ENCODE measurements at places on chromosomes 6 and 20.

- no peak for DNase-seq
Observed at GRCh38 chr20:33827634-33828325, 16.6 kb downstream of the CHMP4B start.

GRCh38 chr20:17678295-17678694 lies 3.7 kb downstream of the RRBP1 start:
- DNase-seq: no peak

DNA sequence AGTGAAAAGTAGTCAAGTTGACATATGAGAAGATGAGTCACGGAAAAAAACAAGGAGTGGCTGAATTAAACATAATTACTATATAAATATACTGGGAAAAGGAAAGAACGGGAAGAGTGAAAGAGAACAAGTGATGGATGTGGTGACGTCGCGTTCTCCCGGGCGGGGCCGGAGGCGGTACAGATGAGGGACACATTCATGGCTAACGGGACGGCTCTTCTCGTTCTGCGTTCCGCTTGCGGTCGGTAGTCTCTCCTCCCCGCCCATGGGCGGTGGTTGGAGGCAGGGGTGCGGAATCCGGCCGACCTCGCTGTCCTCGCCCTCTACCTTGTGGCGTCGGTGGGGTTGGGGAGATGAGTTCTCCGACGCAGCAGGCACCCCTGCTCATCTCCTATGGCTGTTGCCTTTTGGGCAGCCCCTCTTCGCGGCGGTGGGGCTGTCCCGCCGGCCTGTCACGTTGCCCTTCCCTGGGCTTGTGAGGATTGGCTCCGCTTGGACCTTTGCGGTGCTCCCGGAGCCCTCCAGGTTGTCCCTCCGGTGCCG lies 22.5 kb downstream of the HLA-G start:
- DNase-seq: no peak

- DNase-seq: no peak
Observed at GRCh38 chr6:5994999-5995657, 11.6 kb downstream of the NRN1 start.

DNA sequence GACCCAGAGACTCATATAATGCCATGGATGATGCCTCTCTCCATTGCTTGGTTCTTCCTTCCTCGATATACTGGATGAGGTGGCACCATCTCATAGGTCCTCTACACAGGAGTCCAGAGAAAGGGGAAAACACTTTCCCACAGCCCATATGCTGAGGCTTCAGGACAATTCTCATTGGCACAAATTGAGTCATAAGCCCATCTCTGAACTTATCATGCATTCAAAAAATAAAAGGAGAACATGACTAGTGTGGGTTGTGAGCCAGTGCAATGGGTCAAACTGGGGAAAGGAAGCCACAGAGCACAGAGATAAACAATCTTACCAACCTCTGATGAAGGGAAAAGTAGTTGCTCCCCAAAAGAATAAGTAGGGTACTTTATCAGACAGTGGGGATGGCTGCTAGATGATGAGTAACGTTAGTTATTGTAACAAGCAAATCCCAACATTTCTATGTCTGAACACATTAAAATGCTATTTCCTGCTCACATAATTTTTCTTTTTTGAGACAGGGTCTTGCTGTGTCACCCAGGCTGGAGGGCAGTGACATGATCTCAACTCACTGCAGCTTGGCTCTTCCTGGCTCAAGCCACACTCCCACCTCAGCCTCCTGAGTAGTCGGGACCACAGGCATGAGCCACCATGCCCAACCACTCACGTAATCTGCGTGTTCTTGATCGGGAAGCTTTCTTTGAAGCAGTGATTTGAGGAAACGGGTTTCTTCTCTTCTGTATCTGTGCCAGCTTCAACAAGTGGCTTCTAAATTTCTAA lies 27.0 kb downstream of the SOD2 start:
- no peak for DNase-seq

GRCh38 chr6:22444330-22444729 lies 125.0 kb upstream of the HDGFL1 start:
- no peak for DNase-seq

- DNase-seq: no peak
Observed at GRCh38 chr20:20712004-20712473, 405 bp downstream of the RALGAPA2 start.

DNA sequence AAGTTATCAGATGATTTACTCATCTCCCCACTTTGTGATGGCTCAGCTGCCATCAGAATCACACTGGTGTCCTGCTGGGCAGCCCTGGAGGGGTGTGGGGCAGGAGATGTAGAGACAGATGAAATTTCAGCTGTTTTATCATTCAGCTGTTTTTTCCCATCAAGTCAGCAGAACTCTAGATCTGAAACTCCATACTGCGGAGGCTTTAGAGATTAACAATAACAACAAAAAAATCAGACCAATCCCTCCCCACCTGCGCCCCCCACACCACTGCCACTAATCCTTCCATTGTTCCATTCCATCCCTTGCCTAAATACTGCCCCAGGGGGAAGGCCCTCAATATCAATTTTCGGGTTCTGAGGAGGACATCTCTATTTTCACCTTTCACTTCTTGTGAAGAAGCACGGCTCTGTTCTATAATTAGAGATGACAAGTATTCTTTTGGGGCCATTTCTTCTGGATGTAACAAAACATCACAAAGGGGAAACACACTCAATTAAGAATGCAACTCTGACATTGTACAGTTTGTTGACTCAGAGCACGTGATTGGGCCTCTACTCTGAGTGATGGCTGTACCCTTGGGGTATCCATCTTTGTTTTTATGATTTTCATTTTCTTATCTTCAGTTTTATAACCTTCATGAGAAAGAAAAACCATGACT lies 396.3 kb downstream of the ZFAND3 start:
- DNase-seq: no peak

GRCh38 chr6:137736911-137737310 lies 130.1 kb upstream of the TNFAIP3 start:
- DNase-seq: no peak

GRCh38 chr20:40769677-40770285 lies 80.7 kb upstream of the MAFB start:
- no peak for DNase-seq

- DNase-seq: no peak
Observed at GRCh38 chr20:1964061-1964460, 29.8 kb downstream of the PDYN start.

DNA sequence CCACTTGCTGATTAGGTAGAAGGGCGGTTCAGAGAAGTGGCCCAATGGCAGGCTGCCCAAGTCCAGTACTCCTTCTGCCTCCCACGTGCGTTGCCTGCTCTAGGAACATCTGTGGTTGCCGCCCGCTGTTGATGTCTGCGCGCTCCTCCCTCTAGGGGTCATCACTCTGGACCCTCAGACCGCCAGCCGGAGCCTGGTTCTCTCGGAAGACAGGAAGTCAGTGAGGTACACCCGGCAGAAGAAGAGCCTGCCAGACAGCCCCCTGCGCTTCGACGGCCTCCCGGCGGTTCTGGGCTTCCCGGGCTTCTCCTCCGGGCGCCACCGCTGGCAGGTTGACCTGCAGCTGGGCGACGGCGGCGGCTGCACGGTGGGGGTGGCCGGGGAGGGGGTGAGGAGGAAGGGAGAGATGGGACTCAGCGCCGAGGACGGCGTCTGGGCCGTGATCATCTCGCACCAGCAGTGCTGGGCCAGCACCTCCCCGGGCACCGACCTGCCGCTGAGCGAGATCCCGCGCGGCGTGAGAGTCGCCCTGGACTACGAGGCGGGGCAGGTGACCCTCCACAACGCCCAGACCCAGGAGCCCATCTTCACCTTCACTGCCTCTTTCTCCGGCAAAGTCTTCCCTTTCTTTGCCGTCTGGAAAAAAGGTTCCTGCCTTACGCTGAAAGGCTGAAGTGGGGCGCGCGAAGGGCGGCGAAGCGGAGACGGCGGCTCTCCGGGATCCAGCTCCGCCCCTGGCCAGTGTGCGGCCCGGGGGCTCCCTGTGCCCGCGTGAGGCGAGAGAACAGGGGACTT lies 8.5 kb downstream of the TRIM15 start:
- DNase-seq: no peak
